ENCODE measurements at places on chromosomes 7 and 10.
A peak's percentile ranks its signal among the peaks of the same experiment; 100 is the strongest.

DNA sequence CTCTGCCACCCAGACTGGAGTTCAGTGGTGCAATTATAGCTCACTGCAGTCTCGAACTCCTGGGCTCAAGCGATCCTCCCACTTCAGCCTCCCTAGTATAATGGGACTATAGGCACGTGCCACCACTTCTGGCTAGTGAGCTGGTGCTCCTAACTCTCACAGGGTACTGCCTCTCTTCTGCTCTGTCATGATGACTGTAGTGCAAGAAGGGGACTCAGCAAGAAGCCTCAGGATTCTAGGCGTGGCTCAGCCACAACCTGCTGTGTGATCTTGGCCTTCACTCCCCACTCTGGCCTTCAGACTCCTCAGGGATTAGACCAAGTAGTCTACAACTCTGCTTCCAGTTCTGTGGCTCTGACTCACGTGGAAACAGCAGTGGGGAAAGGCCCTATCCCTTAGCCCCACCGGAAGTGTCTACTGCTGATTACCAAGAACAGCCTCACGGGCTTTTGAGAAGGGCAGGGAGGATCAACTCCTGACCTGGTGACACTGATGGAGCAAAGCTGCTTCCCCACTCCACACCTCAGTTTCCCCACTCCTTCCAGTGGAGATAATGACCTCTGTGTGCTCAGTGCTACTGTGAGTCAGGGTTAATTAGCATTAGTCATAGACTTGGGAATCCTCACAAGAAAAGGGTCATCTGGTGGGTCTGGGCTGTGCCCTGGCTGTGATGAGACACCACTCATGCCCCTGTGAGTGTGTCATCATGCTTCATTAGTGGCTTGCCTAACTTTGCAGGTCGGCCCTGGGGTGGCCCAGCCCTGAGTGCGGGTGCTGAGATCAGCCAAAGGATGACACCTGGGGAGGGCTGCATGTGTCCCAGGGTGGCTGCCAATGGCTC, 41.1 kb downstream of the ZC3HC1 start:
- DNase-seq: peak; percentile 83

- no peak for DNase-seq
These were observed 936 bp upstream of the TCERG1L start for GRCh38 chr10:131312478-131312836.

DNA sequence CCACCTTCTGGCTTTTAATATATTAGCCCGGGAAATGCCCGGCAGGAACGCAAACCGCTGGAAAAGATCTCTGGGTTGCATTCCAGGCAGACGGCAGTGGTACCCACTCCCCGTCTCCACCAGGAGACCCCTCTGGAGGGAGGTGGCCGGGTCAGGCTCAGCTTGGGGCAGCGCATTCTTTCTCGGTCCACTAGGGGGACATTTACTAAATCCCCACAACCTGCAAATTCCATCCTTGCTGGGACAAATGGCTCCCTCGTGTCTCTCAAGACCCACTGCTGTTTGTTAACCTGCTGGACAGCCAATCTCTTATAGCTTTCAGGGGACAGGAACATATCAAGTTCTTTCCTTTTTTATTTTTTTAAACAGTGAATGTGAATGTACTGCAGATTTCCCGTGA, 45.8 kb upstream of the CARD11 start:
- no peak for DNase-seq

GRCh38 chr10:31618541-31619291, 299.7 kb downstream of the ZEB1 start:
- DNase-seq: no peak

DNA sequence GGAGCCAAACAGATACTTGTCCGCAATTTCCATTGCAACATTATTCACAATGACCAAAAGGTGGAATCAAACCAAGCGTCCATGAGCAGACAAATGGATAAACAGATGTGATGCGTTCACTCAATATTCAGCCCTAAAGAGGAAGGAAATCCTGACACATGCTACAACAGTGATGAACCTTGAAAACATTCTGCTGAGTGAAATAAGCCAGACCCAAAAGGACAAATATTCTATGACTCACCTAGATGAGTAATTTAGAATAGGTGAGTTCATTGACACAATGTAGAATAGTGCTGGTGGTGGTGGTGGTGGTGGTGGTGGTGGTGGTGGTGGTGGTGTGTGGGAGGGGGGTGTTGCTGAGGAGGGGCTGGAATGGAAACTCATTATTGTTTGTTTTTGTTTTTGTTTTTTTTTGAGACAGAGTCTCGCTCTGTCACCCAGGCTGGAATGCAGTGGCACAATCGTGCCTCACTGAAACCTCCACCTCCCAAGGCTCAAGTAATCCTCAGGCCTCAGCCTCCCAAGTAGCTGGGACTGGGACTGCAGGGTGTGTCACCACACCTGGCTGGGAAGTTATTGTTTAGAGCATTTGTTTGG, 28.6 kb downstream of the SMKR1 start:
- peak; percentile 96 for DNase-seq

GRCh38 chr10:118610577-118610976, 15.1 kb upstream of the PRLHR start:
- DNase-seq: no peak

DNA sequence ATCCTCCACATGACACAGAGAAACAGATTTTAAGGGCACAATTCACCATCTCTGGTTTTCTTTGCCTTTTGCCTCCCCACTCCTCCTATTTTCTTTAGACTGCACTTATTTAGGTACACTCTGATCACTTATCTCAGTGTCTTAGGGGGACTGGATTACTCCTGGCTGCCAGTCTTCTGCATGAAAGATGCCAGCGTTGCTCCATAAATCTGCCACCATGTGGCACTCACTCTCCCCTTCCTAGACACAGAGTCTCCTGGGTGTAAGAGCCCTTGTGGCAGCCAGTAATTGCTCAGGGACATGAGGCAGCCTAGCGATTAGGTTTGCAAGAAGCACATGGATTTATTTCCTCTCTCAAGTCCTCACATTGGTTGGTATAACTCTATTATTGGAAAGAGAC, 34.5 kb upstream of the RBM20 start:
- DNase-seq: no peak

- no peak for DNase-seq
These were observed 153.5 kb upstream of the PDE1C start for GRCh38 chr7:32223721-32224120.

DNA sequence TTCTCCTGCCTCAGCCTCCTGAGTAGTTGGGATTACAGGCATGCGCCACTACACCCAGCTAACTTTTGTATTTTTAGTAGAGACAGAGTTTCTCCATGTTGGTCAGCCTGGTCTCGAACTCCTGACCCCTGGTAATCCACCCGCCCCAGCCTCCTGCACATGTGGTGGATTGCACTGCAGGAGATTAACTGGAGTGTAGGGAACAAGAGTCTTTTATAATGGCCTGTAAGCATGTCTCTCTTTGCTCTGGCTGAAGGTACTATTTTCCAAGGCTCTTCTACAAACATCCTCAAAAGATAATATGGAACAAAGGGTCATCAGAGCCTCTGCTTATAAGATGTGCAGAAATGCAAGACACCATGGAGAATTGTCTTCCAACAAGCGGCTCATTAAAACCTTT, 3.2 kb downstream of the TOMM7 start:
- no peak for DNase-seq

GRCh38 chr7:103810112-103810744, 179.2 kb downstream of the RELN start:
- no peak for DNase-seq

- DNase-seq: no peak
These were observed 35.2 kb downstream of the SEMA3A start for GRCh38 chr7:84159435-84159834.

DNA sequence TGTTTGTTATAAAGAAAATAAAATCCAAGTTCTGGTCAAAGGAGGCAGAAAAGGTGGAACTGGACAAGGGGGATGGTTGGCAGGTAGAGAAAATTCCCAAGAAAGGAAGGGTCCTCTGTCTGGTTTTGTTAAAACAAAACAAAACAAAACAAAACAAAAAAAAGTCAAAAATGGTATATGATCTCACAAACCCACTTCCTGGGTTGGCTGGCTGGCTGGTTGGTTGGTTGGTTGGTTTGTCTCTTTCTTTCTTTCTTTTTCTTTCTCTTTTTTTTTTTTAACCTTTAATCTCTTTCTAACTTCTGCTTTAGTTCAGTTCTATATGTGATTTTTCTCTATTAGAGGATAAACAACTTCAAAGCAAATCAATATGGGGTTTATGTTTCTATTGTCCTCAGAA, 41.1 kb upstream of the CPN1 start:
- no peak for DNase-seq

DNA sequence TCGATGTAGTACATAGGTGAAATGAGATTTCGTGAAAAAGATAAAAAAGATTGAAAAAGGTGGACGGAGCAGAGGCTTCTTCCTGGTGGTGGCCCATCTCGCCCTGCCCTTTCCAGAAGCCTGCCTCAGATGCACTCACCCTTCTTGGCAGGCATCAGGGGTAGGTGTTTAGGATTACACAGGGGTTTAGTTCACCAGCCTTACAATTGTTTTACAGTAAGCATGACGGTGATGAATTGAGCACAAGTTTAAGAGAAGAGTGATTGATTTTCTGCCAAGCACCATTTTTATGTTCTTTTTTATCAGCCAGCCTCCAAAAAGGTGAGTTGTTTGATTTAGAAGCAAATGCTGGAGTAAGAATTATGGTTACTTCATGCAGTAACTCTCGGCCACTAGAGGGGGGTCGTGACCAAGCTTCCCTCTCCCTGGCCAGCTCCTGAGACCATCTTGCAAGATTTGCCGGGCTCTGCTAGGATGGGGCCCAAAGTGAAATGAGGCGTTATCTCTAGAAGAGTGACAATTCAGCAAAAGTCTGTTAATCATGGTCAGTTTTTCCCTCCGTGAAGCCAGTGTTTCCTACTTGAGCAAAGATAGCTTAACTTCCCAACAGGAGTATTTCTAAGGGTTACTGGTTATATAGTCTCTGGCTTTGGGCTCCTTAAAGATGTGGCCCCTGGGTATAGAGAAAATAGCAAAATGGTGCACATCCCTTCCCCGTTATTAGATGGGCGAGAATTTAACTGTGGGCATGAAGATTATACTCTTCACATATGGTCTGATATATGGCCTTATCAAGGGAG, 228.8 kb downstream of the BMPER start:
- peak; percentile 62 for DNase-seq

DNA sequence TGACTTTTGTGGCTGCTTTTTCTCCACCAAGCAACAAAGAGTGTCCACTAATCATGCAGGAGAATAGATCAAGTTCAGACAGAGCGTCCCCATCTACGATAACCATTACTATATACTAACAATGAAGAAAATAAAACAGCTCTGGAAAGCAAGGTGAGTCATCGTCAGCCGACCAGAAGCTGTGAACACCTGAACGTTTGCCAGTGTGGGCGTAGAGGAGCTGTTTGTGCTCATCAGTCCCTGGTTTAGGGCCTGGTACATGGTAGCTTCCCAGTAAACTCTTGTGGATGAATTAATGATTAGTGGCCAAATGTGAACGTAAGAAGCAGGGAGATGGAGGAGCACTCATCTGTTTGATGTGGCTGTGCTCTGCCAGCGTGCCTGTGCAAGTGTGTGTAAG, 180.7 kb downstream of the EVX1 start:
- DNase-seq: no peak

DNA sequence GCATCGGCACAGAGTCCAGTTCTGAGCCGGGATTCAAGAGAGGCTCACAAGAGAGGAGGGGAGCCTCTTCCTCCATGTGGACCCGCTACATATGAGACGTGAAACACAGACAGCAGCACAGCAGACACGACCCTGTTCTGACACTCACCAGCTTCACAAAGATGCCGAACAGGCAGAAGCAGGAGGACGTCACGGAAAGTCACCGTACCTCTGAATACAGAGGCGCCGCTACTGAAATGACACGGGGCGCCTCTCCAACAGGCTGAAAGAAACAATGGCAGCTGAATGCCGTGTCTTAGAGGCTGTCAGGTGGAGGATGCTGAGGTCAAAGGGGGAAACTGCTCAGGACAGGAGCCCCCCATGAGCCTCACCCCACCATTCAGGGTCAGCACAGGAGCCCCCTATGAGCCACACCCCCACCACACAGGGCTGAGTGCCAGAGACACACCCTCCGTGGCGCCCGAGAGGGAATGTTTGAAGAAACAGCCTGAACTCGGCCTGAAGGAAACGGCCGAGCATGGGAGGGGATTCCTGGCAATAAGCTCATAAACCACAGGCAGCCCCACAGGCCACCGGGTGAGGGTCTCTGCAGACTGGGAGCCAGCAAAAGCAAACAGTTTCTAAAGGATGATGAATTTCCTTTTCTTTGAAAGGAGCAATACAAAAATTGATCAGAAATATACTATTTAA, 510.3 kb downstream of the PTPRN2 start:
- no peak for DNase-seq

DNA sequence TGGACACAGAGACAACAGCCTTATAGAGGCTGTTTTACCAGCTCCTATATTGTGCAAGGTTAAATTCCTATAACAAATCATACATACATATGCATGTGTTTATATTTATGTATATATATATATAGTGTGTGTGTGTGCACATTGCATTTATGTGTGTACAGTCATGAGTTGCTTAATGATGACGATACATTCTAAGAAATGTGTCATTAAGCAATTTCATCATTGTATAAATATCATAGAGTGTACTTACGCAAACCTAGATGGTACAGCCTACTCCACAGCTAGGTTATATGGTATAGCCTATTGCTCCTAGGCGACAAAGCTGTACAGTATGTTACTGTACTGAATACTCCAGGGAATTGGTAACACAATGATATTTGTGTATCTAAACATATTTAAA, 30.1 kb upstream of the TNKS2 start:
- DNase-seq: no peak

GRCh38 chr7:37095122-37095521, 353.5 kb downstream of the ELMO1 start:
- DNase-seq: no peak

GRCh38 chr7:92250603-92251002, 4.8 kb downstream of the ANKIB1 start:
- DNase-seq: no peak

DNA sequence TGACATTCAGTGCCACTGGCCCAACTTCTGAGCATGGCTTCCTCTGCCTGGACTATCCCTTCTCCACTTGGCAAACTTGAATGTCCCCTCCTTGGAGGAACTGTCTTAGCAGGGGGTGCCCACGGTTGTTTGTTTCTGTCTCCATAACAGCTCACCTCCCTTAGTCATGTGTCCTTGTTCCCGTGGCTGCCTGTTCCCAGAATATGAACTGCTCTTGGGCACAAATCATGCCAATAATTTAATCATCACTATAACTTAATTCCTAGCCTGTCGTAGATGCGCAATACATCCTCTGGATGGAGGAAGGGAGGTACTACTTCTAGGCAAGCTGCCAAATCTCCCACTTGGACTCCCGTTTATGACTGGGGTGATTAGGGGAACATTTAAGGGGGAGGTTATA, 173.1 kb downstream of the MYOF start:
- DNase-seq: no peak

- DNase-seq: no peak
These were observed 132.7 kb downstream of the DLG5 start for GRCh38 chr10:77793831-77794230.

GRCh38 chr10:68001539-68001938, 73.5 kb downstream of the HERC4 start:
- no peak for DNase-seq

- no peak for DNase-seq
These were observed 225.8 kb upstream of the KLF14 start for GRCh38 chr7:130959743-130960207.

GRCh38 chr10:132593900-132594876, 56.6 kb downstream of the INPP5A start:
- no peak for DNase-seq
